ENCODE measurements at places on chromosomes 2 and 18.

GRCh38 chr18:57026316-57026715 is 120.6 kb upstream of the BOD1L2 start:
- DNase-seq = no peak

DNA sequence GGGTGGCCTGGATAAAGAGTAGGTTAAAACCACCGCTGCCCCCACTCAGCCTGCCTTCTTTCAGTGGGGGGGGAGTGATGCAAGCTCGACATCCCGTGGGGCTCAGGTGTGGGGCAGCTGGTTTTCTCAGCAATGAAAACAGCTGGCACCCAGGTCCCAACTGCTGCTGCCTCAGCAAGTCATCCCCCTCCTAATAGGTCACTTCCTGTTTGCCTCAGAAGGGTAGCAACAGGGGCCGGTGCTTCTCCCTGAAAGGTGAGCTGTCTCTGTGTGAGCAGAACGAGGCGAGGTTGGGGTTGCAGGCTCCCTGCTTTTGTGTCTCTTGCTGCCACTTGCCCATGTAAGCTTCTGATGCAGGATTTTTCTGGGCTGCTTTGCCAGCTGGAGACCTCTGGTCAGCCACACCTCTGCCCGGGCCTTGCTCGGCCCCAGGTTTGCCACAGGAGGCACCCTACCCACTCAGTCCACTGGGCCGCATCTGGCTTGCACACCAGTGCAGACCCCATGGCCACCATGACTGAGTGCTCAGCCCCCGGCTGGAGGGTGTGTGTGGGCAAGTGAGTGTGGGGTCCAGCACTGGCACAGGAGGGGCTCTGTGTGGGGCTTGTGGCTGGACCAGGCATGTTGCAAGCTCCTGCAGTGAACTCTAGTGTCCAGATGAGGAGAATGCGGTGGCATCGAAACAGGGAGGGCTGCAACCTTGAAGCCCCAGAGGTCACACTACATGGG is 11.5 kb upstream of the ASB1 start:
- DNase-seq = peak; percentile 45

- no peak for DNase-seq
Measured at GRCh38 chr18:38545071-38545470, 979.5 kb upstream of the CELF4 start.

DNA sequence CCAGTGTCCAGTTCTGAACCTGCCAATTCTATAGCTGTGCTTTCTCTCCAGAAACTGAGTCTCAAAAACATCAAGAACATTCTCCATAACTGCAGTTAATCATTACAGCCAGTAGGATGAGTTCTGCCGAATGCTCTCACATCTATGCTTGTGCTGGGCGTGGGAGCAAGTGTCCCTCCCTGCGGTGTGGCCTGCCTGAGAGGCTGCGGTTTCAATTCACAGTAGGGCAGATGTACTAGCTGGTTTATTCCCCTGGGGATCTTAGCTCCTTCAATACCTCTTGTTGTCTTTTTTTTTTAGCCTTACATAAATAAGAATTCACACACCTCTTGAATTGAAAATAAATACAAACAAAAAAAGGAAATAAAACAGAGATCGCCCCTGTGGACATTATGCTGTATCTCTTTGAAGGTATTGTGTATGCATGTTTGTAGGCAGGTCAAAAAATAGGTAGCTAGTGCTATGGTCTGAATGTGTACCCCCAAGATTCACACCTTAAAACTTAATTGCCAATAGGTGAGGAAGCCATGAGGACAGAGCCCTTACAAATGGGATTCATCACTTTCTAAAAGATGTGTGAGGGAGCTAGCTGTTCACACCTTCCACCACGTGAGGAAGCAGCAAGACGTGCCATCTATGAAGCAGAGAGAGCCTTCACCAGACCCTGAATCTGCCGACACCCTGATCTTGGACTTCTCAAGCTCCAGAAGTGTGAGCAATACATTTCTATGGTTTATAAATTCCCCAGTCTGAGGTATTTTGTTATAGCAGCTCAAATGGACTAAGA is 74.3 kb downstream of the BCL2L11 start:
- DNase-seq = peak; percentile 4

DNA sequence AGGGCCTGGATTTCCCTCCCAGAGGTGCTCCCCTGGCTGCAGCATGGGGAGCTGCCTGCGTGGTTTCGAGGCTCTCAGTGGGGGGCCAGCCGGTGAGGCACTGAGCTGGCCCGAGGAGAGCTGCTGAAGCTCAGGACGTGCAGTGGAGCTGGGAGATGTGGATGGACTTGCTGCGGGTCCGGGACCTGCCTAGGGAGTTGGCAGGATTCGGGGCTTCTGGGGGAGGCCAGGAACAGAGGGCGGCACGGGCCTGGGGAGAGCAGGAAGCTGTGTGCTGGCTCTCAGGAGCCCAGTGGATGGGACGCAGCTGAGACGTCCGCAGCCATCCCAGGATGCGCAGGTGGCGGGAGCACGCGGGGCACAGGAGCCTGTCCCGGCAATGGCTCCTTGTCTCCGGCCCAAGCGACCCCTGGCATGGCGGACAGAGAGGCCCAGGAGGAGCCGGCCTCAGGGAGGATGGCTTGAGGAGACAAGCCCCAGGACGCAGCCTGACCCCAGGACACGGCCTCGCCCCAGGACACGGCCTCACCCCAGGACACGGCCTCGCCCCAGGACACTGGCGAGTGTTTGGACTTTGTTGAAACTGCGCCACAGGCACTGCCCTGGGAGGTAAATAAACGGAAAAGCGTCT is 116.1 kb downstream of the NFATC1 start:
- no peak for DNase-seq

- no peak for DNase-seq
Measured at GRCh38 chr2:23616630-23617029, 231.7 kb downstream of the KLHL29 start.

DNA sequence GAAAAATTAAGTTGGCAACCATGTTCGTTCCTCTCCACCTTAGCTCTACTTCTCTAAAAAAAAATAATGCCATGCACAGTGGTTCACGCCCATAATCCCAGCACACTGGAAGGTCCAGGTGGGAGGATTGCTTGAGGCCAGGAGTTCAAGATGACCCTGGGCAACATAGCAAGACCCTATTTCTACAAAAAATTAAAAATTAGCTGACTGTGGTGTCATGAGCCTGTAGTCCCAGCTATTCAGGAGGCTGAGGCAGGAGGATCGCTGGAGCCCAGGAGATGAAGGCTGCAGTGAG is 40.1 kb upstream of the NPAS2 start:
- DNase-seq = no peak

- DNase-seq = no peak
Measured at GRCh38 chr2:175010848-175011254, 5.7 kb upstream of the CHN1 start.

- no peak for DNase-seq
Measured at GRCh38 chr18:48336332-48336731, 72.9 kb downstream of the ZBTB7C start.

DNA sequence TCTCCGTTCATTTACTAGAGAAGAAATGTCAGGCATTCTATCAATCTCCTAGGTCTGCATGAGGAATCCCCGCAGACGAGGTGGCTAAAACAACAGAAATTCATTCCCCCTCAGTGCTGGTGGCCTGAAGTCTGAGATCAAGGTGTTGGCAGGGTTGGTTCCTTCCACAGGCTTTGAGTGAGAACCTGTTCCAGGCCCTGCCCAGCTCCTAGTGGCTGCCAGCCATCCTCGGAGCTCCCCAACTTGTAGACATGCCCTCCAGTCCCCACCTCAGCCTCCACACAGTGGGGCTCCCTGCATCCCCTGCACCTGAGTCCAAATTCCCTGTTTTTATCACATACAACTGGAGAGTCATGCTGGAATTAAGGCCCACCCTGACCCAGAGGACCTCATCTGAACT is 145.3 kb upstream of the ALKAL2 start:
- no peak for DNase-seq

DNA sequence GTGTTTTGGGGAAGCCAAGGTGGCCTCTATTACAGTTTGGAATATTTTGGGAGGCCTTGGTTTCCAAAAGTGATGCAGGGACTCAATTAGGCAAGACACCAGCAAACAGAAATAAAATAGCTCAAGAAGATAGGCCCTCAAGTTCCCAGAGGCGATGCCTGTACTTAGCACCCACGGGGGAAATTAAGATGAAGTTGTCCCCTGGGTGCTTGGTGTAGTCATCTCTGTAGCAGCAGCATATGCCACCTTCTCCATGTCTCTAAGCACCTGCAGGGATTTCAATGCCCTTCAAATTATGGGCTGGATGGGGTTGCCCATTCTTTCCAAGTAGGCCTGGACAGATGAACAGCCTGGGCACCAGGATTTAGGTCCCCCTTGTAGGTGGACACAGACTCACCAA is 185.0 kb downstream of the CTIF start:
- DNase-seq = no peak

DNA sequence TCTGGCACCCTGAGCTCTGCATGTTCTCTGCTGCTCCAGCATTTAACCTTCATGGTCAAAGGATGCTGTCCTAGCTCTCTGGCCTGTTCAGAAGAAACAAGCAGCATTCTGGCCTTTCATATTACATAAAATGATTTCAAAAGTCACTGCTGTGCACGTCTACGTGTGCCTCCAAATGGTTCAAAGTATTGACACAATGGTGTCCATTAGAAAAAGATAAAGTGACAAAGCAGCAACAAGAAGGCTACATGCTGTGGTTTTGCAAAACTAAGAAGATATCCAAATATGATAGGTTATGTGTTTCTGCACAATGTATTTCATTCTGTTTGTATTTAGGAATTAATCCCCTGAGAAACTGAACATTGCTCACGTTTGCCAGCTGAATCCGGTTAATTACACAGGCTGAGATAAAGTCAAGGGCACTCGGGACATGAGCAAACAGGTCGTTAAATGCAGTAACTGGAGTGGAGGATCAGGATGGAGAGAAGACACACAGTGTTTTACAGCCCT is 258.5 kb downstream of the DOK6 start:
- no peak for DNase-seq

DNA sequence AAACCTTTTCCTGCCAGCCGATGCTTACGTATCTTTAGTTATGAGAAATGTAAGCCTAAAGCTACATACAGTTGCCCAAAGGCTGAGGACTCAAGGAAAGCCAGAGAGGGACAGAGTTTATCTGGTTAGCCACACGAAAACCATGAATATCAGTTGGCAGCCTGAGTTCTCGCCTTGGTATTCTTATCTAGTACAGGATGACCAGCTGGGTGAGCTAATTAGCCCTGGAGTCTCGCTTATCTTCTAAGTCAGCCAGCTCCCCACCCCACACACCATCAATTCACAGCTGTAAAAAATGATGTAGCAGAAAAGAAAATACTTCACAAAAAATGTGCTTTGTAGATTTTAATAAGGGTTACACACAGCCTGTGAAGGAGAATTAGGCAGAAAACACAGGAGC is 617.5 kb upstream of the SOX11 start:
- DNase-seq = no peak

- no peak for DNase-seq
Measured at GRCh38 chr2:221914334-221914880, 342.3 kb upstream of the EPHA4 start.

DNA sequence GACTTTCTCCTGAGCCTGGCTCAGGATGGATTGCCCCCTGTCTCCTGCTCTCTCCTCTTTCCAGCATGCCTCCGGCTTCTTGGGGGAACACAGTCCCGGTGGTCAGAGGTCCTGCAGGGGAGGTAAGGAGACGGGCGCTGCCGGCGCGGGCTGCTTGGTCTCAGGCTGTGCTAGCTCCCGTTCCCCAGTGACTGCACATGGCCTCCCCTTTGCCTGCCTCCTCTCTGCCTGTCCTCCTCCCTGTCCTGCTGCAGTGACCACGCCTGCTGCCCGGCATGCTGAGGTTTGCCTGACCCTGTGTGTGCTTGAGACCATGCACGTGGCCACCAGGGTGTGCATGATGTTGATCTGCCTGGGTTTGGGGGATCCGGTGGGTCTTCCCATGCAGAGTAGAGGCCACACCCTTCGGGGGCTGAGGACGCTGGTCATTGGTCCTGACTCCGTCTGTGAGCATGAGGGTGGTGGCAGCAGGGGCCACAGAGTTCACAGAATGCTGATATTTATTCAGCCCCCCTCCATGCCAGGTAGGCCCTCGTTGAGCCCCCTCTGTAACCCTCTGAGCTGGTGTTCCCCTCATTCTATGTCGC is 42.9 kb upstream of the MCFD2 start:
- no peak for DNase-seq

DNA sequence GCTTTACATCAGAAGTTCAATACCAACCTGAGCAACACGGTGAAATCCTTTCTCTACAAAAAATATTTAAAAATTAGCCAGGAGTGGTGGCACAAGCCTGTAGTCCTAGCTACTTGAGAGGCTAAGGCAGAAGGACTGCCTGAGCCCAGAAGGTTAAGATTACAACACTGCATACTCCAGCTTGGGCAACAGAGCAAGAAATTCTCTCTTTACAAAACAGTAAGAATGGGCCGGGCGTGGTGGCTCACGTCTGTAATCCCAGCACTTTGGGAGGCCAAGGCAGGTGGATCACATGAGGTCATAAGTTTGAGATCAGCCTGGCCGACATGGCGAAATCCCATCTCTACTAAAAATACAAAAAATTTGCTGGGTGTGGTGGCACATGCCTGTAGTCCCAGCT is 113.2 kb downstream of the USP34 start:
- no peak for DNase-seq

DNA sequence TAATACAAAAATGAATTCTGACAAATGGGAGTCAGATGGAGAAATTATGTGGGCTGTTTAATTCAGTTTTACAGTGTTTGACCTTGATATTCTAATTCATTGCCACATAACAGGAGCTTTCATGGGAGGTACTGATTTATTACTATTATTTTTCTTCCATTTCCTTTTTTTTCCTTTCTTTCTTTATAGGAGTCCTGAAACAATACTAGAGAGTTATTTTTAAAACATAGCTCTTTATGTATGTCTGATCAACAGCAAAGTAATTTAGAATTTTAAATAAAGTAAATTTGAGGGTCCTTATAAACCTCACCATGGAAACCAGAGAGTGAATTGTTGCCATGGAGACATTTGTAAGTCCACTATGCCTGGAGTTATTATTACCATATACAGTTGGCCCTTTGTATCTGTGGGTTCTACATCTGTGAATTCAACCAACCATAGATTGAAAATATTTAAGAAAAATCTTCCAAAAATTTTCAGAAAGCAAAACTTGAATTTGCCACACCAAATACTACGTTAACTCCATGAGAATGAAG is 40.9 kb upstream of the PPP4R1 start:
- DNase-seq = no peak

- DNase-seq = no peak
Measured at GRCh38 chr2:119064567-119064966, 94.0 kb downstream of the C1QL2 start.

- DNase-seq = no peak
Measured at GRCh38 chr2:176138526-176138922, 9.0 kb downstream of the HOXD8 start.

- DNase-seq = no peak
Measured at GRCh38 chr18:59633317-59633716, 63.9 kb downstream of the CCBE1 start.

Data from activated CD8-positive, alpha-beta T cell treated with anti-CD3 and anti-CD28 coated beads, Interleukin-2, amount 10 ng/mL, durations not matched to agents 7 days and 5 days (primary cell).